ENCODE measurements at places on chromosomes 3 and 15.

- DNase-seq, result no peak
These were observed 51.1 kb upstream of the CHD2 start for GRCh38 chr15:92848852-92849598.

GRCh38 chr3:13210221-13210975 lies 137.2 kb upstream of the IQSEC1 start:
- DNase-seq, result no peak

DNA sequence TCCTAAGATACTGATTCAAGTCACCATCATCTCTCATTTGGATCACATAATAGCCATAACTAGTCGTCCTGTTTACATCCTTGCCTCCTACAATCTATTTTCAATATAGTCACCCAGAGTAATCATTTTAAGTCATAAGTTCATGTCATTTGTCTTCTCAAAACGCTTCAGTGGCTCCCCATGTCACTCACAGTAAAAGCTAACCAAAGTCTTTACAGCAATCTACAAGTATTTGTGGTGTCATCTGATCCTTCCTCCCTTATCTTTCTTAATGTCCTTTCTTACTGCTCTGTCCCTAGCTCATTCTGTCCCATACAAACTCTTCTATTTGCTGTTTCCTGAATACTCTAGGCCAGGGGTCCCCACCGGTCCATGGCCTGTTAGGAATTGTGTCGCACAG lies 28.8 kb downstream of the GBE1 start:
- DNase-seq, result no peak

DNA sequence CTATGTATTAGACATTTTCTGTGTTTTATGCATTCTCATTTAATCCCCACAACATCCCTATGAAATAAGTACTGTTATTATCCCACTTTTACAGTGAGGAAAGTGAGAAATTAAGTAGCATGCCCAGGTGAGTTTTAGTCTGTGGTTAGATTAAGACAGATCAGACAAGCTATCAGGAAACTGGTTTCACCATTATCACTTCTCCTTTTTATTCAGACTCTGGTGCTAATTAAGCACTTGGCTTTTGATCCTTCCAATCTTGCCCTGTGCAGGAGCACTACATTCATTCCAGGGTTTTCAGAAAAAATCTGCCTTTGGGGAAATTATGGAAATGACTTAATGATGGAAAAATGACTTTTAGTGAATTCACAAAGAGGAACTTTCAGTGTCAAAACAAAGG lies 115.2 kb downstream of the TMEM108 start:
- DNase-seq, result no peak

GRCh38 chr3:160973067-160973809 lies 131.9 kb downstream of the B3GALNT1 start:
- DNase-seq, result no peak

GRCh38 chr3:144104679-144105078 lies 133.1 kb downstream of the DIPK2A start:
- no peak for DNase-seq

GRCh38 chr3:162367429-162368260 lies 871.0 kb downstream of the OTOL1 start:
- no peak for DNase-seq

- DNase-seq, result no peak
These were observed 22.4 kb upstream of the IL16 start for GRCh38 chr15:81174125-81174791.

- DNase-seq, result no peak
These were observed 45.2 kb upstream of the NR2F2 start for GRCh38 chr15:96285305-96285704.

GRCh38 chr3:168548719-168549118 lies 453.0 kb upstream of the GOLIM4 start:
- no peak for DNase-seq

DNA sequence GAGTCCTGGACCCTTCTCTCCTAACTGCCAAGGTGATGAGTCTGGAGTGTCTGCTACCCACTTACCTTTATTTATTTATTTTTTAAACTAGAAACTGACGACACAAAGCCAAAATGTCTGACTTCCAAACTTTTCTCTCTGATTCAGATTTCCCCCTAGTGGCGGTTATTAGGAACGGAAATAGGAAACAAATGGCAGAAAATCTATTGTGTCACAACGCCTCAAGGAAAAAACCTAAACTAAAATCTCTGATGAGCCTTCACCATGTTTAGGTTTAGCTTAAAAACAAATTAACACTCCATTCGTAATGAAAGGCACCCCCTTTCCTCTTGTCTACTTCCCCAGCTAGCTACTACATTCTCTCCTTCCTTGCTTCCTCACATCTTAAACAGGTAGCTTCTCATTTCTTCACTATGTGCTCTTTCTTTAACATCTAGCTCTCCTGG lies 94.0 kb upstream of the MEX3B start:
- DNase-seq, result no peak

DNA sequence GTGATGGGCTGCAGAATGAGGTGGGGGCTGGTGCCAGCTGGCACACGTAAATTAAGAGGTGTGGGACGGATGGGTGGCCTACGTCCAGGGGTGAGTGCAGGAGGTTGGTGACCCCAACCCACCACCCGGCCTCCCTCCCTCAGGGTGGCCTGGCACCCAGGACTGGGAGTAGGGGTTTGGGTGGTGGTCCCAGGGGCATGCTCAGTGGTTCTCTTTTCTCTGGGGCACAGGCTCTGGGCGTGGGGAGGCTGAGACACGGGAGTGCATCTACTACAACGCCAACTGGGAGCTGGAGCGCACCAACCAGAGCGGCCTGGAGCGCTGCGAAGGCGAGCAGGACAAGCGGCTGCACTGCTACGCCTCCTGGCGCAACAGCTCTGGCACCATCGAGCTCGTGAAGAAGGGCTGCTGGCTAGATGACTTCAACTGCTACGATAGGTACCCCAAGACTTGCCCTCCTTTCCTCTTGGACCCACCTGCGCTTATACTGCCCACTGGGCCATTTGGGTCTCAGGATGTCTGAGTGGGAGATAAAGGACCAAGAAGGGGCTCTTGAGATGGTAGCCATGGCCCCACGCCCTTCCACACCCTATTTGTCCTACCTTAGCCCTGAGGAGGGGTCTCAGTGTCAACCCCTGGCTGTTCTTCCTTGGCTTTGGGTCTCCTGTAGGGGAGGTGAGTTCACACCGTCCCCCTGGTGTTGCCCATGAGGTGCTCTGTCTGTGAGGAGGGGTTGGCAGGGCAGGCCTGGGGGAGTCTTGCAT lies 18.9 kb upstream of the EXOG start:
- no peak for DNase-seq

- no peak for DNase-seq
These were observed 41.6 kb downstream of the SH3BP5 start for GRCh38 chr3:15290736-15291135.

DNA sequence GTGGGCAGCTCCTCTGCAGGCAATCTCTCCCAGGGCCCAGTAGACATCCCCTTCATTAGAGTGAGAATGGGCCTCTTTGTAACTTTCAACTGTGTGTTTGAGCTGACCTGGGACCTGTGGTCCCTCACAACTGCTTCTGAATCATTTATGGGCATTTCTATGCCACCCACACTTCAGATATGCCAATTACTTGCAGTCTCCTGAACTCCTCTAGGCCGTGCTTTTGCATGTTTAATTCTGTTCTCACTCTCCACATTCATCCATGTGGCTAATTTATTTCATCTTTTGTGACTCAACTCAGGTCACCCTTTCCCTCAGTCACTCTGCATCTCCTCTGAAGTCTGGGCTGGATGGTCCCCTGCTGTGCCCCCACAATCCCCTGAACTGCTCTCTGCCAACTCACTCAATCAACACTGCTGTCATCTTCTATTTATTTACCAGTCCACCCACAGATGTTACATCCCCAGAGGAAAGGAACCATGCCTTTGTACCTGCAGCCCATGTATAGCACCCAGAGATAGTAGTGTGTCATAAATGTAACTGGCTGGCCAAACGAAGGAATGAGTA lies 364.7 kb downstream of the EPHB1 start:
- DNase-seq, result no peak

GRCh38 chr15:68489421-68489820 lies 57.5 kb upstream of the ITGA11 start:
- no peak for DNase-seq

DNA sequence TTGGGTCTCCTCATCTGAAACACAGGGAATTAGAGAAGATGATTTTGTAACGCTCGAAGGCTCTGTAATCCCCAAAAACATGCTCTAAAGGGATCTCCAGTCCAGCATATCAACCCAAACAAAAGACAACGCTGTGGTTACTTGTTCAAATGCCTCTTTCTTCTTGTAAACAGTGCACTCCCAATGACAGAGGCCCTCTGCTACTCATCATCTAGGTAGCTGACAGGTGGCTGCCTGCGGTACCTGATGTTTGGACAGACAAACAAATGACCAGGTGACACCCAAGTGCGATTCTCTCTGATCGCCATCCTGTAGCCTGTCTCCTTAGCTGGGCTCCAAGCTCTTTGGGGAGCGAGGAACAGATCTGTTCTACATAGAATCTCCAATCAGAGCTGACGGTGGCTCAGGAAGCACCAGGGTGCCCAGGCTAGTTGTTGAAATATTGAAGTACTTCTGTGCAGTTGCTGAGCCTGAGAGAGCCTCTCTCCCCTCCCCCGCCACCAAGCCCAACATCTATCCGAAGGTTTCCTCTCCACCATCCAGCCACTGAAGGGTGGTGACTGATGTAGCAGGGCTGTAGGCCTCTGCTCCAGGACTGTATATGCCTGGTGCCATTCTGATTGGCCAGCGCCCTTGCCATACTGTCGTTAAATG lies 238.7 kb downstream of the XXYLT1 start:
- peak; percentile 95 for DNase-seq

- DNase-seq, result no peak
These were observed 63.7 kb downstream of the LRCH3 start for GRCh38 chr3:197854596-197855343.

GRCh38 chr3:107598926-107599771 lies 76.4 kb downstream of the BBX start:
- no peak for DNase-seq

- no peak for DNase-seq
These were observed 136.4 kb downstream of the ZIC4 start for GRCh38 chr3:147269907-147270306.

GRCh38 chr15:39171944-39172368 lies 408.9 kb upstream of the THBS1 start:
- peak; percentile 76 for DNase-seq

DNA sequence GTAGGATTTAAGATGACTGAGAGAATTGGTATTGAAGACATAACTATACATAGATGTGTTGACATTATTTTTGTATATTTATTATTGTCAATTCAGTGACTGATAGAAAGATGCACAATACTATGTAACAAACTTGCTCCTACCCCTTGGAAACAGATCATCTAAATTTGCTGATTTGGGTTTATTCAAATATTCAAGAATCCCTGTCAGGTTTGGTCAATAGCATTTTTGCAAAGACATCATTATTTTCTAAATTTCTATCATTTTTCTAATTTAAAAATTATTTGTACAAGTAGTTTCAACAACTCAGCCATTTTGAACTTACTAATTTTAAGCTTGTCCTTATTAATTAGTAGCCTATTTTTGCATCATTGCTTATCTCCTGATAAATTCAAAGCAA lies 1463.4 kb downstream of the SI start:
- DNase-seq, result no peak

GRCh38 chr3:16484984-16485383 lies 28.5 kb downstream of the RFTN1 start:
- DNase-seq, result no peak

DNA sequence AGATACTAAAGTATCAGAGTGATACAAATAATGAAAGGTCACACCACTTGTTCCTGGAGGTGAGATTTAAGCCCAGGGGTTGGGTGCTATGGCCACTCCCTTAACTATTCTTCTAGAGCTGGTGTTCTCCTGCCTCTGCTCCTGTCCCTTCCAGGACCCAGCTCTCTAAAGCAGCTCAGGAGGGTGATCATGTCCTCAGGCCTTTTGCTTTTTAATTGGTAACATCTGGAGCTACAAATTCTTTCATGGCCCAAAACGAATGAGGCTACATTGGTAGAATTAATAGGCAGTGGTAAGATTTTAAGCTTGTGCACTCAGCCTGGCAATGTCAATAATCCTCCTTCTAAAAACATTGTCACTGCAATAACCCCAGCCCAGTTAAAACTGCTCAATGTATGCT lies 38.2 kb upstream of the CNOT10 start:
- no peak for DNase-seq

DNA sequence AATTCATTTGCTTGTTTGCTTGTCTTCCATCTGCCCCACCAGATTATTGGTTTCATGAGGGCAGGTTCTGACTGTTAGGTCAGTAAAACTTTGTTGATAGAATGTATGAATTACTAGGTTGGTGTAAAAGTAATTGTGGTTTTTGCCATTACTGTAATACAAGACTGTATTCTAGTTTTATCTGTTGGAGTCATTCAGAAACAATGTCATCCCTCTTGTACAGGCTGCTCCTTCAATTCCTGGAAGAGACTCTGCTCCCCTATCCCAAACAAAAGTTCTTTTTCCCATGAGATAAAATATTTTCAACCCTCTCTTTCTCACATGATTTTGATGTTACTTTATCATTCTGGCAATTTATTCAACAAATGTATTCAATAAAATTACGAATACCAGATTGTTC lies 115.0 kb downstream of the CHST2 start:
- no peak for DNase-seq

DNA sequence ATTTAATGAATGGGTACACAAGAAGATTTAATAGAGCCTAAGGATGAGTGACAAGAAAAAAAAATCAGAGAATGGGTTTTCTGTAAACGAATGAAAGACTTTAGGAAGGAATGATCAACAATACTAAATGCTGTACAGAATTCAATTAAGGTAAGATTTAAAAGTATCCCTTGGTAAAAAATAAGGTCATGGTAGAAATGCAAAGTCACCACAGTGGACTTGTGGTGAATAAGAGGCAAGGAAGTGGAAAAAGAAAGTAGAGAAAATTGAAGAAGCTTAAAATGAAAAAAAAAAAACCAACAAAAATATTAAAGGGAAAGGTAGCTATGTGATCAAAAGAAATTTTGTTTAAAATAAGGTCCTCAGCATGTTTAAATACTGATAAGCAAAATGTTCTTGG lies 82.4 kb downstream of the PLSCR2 start:
- DNase-seq, result no peak

DNA sequence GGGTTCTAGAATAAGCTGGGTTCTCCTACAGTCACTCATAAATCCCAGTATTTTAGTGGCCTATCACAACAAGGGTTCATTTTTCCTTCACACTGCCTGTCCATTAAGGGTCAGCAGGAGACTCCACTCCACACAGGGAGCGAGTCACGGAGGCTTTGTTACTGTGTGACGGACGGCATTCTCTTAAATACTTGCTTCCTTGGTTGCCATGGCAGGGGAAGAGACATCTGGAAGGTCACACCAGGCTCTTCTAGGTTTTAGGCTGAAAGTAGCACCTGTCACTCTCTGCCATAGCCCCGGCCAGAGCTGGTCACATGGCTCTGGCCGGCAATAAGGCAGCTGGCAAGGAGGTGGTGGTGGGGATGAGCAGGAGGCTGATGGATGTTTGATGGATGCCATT lies 89.4 kb upstream of the ANKRD34C start:
- DNase-seq, result no peak

GRCh38 chr3:187242435-187242834 lies 45.1 kb downstream of the RTP1 start:
- DNase-seq, result no peak

- DNase-seq, result no peak
These were observed 313.9 kb upstream of the CTNNB1 start for GRCh38 chr3:40885430-40885829.

Data from NCI-H510A (cell line).